NCI-H1694 (cell line): ENCODE measurements at places on chromosomes 3 and 15.

- DNase-seq: no peak
These were observed 10.8 kb downstream of the CMTM8 start for GRCh38 chr3:32249184-32249782.

DNA sequence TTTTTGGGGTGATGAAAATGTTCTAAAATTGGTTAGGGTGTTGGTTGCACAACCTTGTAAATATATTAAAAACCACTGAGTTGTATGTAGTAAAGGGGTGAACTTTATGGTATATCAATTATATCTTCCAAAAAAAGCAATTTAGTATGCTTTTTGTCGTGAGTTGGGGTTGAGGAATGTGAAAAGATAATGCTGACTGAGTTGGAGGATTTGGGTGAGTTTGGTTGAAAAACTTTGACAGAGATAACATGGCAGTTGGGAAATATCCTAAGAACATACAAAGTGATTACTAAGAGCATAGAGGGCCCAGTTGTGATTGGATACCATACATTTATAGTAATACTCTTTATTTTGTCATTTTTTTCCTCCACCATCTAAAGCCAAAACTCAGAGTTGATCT, 33.6 kb downstream of the HMG20A start:
- no peak for DNase-seq

- no peak for DNase-seq
These were observed 48.0 kb upstream of the SYNPR start for GRCh38 chr3:63230146-63230545.

GRCh38 chr3:157820157-157820517, 286.1 kb downstream of the SHOX2 start:
- DNase-seq: no peak

- no peak for DNase-seq
These were observed 951.6 kb downstream of the TUSC7 start for GRCh38 chr3:117660941-117661817.

- no peak for DNase-seq
These were observed 19.4 kb upstream of the ACAP2 start for GRCh38 chr3:195462308-195462610.

- DNase-seq: no peak
These were observed 3.4 kb downstream of the MON1A start for GRCh38 chr3:49926117-49926728.

GRCh38 chr3:115552007-115552406, 71.3 kb upstream of the GAP43 start:
- no peak for DNase-seq

GRCh38 chr3:120147072-120147871, 53.0 kb upstream of the GSK3B start:
- DNase-seq: peak; percentile 16

- no peak for DNase-seq
These were observed 168.4 kb upstream of the BCL6 start for GRCh38 chr3:187913617-187914033.

DNA sequence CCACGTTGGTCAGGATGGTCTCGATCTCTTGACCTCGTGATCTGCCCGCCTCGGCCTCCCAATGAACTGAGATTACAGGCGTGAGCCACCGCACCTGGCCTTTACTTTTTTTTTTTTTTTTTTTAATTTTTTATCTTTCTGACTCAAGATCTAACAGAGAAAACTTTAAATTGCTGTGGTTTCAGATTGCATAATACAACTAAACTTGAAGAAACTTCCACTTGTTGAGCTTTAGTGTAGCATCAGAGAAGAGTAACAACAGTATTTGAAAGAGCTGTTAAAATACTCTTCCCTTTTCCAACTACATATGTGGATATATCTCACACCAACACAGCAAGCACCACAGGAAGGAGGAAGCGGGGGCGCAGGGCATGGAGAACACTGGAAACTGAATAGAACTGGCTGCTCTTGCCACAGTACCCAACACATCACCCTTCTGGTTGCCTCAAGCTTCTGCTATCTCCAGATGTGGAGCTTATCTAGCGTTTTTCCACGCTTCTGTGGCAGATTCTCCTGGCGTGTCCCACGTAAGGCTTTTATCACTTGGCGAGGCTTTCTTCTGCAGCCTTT, 45.4 kb downstream of the MAP6D1 start:
- DNase-seq: no peak

DNA sequence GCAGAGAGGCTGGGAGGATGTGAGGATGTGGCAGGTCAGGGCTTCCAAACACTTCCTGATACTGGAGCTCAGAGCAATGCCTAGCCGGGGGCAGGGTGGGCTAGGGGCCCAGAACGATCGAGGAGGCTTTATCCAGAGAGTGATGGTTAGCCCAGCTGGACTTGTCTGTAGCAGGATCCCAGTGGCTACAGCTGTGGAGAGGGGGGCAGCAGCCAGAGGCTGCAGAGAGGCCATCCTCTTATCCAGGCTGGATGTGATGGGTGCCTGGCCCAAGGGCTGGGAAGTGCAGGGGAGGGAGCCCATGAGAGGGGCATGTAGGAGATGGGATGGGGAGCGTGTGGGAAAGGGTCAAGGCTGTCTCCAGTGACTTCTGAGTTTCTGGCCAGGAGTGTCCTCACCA, 4.6 kb downstream of the PARP3 start:
- DNase-seq: no peak

GRCh38 chr3:66729687-66730393, 229.0 kb upstream of the LRIG1 start:
- no peak for DNase-seq

DNA sequence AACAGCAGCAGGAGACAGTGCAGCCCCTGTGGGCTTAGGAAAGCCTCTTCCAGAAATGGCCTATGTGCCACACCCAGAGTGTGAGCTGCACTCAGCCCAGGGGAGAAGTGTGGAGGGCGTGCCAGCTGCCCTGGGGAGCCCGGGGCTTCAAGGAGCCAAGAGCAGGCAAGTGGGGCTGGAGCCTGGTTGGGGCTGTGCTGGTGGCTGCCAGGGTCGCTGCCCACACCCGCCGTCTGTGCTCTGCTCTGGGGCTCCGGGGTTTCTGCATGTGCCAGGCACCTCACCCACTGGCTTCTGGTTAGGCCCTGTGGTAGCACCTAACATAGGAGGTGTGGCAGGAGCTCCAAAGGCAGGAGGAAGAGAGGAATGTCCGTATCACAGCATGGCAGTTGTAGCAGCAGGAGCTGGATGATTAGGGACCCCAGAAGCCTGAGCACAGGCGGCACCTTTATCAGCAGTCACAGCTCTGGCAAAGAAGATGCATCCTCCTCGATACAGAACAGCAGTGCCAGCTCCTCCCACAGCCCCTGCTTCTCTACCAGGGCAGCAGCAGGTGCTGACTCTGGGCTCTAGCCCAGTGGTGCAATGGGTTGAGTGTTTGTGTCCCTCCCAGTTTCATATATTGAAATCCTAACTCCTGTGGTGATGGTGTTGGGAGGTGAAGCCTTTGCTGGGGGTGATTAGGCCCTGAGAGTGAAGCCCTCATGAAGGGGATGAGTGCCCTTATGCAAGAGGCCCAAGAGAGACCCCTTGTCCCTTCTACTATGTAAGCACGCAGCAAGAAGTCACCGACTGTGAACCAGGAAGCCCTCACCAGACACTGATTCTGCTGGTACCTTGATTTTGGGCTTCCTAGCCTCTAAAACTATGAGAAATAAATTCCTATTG, 70.0 kb upstream of the KLF13 start:
- DNase-seq: no peak

GRCh38 chr15:60643555-60643954, 164.6 kb upstream of the ICE2 start:
- no peak for DNase-seq

- no peak for DNase-seq
These were observed 15.3 kb downstream of the HESX1 start for GRCh38 chr3:57184526-57184925.

DNA sequence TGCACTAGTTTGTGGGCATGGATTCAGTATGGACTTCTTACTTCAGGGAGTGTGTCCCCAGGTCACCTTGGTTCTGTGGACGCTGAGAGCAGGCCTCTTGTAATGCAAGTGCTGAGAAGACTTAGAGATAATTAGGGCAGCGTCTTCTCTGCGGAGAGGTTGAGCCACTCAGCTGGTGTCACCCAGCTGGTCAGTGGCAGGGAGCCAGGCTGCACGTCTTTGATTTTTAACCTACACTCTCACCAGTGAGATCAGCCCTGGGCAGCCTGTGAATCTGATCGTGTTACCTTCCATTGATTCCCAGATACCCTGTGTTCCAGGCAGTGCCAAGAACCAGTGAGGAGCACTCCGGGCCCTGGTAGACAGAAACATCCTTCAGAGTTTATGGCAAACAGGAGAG, 92.6 kb downstream of the SLCO3A1 start:
- no peak for DNase-seq

DNA sequence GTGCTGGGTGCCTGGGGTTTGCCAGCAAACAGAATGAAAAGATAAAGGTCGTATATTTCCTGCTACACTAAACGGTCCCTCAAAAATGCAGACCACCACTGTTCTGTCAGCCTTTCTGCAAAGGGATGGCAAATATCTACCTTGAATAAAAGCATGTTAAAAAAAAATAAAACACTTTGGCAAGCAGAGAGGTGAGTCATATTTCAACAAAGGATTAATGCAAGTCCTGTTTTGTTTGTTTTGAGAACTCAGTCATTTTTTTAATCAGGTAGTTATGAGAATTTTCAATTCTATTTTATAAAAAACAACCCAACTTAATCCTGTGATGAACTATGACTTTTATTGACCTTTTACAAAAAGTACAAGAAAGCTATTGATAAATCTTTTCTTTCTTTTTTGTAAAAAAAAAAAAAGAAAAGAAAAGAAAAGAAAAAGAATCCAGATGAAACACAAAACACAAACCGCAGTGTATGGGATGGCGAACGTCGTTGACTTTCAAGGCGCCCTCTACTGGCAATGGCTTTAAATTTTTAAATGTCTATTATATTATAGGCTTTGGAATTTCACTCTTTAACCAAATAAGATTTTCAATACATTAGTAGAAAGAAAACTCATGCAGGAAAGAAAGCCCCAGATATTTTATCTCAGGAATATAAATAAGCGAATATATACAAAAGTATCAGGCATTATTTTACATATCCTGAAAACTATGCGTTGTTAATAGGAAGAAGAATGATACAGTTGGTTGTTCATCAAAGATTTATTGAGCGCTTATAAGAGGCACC, 87.8 kb downstream of the NCEH1 start:
- DNase-seq: no peak

- no peak for DNase-seq
These were observed 1240.2 kb upstream of the ALCAM start for GRCh38 chr3:104126463-104126862.

DNA sequence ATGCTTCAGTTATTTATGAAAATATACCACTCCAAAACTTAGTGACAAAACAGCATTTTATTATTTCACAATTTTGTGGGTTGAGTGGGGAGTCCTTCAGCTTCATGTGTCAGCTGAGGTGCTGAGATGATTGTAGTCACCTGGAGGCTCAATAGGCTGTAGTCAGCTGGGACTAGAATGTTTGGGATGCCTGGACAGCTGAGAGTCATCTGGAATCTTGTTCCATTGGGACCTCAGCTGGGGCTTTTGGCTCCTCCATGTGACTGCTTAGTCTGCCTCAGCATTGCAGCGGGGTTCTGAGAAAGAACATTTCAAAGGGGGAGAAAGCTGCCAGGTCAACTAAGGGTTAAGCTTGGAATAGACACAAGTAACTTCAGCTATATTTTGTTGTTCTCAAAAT, 13.4 kb downstream of the STT3B start:
- no peak for DNase-seq

GRCh38 chr3:177946497-177946896, 589.7 kb upstream of the KCNMB2 start:
- no peak for DNase-seq

GRCh38 chr3:71681224-71681668, 44.0 kb downstream of the EIF4E3 start:
- DNase-seq: no peak
